8988T (cell line): ENCODE measurements at places on chromosomes 13 and 19.

DNA sequence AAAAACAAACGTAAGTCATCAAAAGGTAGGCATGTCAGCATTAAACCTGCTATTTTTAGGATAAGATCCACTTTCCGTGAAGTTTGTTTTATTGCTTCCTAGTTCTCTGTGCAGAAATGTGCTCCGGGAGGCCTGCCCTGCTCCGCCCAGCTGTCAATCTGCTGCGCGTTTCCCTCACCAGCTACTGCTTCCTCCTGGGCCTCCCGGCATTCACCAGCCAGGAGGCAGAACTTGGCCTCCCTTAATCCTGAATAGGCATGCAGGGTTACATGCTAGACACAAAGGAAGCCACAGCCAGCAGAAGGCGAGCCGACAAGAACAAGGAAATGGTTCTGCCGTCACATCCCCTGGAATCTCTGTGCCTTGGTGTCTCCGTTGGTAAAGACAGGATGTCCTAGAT lies 386.2 kb downstream of the IRS2 start:
- DNase-seq, result no peak

DNA sequence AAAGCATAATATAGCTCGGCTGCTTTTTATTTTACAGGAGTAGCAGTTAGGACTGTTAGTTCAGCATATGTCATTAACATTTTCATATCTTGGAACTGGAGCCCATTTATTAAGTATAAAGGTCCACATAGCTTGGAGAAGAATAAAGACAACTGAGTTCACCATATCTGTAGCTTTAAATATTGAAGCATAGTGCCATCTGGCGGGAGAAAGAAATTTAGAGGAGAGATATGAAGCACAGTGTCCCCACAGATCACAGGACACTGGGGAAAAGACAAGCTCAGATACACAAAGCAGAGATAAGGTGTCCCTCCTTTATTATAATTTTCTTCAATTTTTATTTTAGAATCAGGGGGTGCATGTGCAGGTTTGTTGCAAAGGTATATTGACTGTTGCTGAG lies 104.7 kb upstream of the FREM2 start:
- DNase-seq, result no peak

- DNase-seq, result no peak
These were observed 6.6 kb upstream of the CDX2 start for GRCh38 chr13:27975564-27976361.

DNA sequence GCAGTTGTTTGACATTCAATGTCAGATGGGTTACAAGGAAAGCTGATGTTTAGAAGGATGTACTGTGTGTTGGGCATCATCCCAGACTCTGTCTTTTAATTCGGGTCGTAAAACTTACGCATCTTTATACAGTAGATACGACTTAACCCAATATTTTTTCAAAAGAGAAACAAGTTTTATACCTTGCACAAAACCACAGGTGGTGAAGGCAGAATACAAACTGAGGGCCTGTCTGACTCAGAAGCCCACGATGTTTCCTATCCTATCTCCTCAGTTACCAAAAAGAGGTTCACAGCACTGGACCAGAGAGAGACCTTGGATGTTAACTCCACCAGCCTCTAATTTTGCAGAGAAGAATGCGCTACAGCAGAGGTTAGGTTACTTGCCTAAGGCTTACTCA lies 477.0 kb downstream of the FOXO1 start:
- no peak for DNase-seq

DNA sequence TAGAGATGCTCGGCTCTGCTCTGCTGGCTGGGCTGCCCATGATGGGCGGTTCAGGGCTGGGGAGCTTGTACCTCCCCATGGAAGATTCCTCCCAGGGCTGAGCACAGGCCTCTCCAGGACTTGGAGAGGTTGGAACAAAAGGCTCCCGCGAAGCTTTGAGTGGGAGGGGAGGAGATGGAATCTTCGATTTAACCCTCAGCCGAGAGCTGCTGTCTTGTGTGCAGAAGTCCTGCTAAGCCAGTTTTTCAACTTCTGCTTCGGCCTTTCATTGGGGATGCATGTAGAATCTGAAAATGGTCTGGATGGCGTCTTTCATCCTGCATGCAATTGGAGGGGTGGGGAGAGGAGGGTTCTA lies 163.3 kb downstream of the KDM4B start:
- DNase-seq, result no peak

DNA sequence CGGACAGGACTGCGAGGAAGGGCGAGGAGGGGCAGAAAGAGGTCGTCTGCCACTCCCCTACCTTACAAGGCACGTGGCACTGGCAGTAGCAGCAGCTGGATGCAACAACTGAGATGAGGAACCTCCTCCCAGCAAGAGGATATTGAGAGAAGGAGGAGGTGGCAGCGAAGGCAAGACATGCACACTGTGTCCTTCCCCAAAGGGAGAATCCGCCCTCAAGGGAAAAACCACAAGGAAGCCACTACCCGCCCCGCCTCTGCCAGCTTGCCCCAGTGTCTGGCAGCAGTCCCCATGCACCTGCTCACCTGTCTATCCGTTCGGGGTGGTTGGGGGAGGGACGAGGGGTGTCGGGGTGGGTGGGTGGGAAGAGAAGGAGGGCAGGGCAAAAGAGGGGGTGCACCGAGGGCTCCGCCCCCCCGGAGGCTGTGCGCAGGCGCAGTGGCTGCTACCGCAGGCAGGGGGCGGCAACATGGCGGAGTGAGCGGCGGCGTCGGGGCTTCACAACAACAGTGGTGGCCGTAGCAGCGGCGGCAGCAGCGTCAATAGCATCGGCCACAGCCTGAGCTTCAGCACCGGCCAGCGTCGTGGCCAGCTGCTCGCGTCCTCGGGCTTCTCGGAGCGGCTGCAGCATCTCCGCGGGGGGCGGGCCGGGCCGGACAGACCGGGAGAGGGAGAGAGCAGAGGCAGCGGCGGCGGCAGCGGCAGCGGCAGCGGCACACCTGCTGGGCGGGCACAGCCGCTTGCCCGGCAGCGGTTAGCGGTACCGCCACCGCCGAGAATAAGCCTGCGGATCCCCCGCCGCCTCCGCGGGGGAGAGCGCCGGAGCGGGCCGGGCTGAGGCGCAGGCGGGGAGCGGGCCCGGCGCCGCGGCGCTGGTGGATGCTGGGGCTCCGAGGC lies at the start of gene NBEA:
TSS of gene NBEA (plus strand) at position 436 of the 897 bp plus-strand sequence. CDS start 551 bp downstream, outside the sequence.
- peak; percentile 72 for DNase-seq

DNA sequence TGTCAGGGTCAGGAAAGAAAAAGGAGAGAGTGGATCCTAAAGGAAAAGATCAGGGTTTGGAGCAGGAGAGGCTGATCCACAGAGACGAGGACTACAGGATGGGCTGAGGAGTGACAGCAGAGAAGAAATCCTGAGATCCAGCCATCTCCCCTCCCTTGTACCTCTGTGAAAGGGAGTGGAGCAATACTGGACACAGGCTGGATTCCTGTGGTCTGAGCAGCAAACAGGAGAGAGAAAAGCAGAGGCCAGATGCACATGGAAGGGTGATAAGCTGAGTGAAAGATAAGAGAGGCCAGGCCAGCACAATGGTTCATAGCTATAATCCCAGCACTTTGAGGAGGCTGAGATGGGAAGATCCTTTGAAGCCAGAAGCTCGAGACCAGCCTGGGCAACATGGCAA lies 472.1 kb upstream of the TSHZ3 start:
- no peak for DNase-seq

GRCh38 chr13:28306325-28306724 lies 168.0 kb downstream of the PAN3 start:
- no peak for DNase-seq

GRCh38 chr19:10378124-10378523 lies 2.2 kb downstream of the TYK2 start:
- no peak for DNase-seq

DNA sequence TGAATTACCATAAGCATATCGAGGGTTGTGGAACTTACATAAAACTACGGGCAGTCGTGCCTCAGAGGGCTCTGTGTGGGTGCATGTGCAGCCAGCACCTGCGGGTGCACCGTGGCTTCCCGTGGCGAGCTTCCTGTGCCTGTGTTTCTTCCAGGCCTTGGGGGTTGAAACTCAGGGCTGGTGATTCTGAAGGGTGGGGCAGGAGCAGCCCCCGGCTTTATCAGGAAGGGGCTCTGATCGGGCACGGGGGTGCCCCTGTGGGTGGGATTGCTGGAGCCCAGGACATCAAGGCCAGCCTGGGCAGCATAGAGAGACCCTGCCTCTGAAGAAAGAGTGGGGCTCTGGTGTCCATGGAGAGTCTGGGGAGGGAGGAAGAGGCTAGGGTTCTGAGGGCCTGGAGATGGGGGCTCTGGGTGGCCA lies 11.1 kb downstream of the ATP4B start:
- no peak for DNase-seq

DNA sequence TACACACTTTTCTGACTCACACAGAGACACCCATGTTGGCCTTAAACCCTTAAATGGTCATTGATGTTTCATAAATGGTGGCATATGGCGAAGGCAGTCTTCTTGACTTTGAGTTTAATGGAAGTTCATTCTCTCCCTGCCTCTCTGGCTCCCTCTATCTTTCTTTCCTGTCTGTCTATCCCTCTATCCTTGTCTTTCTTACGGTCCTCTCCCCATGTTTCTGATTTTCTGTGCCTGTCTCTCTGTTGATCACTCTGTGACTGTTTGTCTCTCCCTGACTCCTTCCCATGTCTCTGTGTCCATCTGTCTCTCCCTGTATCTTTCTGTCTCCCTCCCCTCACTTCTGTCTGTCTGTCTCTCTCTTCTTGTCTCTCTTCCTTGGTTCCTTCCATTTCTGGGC lies 43.2 kb upstream of the SHKBP1 start:
- DNase-seq, result no peak

DNA sequence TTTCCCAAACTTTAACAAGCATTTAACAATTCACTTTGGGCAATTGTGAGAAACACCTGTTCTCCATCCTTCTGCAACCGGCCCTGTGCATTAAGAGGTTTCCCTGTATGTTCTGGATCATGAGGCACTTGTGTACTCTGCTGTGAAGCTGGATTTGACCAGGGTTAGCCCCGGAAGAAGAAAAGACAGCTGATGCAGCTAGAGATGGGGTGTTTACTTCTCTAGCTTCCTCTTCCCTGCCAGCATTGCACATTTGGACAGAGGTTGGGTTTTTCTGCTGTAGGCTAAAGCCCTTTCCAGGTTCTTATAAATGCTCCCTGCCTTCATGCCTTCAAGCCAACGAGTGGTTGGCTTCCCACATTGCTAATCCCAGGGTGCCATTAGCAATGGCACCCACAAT lies 20.9 kb downstream of the MBD3L2B start:
- no peak for DNase-seq

- DNase-seq, result no peak
These were observed 3.4 kb upstream of the ZNF333 start for GRCh38 chr19:14686411-14686810.

DNA sequence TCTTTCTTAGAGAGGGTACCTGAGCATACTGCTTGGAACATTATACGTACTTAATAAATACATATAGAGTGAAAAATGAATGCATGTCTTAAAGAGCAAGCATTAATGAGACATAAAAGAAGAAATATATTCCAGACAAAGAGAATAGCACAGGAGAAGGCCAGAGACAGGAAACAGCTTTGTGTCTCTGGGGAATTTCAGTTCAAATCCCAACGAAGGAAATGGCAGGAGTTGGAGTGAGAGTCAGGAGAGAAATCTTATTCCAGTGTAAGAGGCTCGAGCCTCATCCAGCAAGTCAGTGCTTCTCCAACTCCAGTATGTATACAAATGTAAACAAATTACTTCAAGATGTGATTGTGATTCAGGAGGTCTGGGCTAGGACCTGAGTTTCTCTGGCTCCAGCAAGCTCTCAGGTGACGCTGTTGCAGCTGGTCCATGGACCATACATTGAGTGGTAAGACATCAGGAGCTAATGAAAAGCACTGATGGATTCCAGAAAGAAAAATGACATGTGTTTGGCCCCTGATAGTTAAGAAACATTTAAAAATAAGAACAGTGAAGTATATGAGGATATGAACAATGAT lies 108.2 kb downstream of the RAP2A start:
- no peak for DNase-seq

DNA sequence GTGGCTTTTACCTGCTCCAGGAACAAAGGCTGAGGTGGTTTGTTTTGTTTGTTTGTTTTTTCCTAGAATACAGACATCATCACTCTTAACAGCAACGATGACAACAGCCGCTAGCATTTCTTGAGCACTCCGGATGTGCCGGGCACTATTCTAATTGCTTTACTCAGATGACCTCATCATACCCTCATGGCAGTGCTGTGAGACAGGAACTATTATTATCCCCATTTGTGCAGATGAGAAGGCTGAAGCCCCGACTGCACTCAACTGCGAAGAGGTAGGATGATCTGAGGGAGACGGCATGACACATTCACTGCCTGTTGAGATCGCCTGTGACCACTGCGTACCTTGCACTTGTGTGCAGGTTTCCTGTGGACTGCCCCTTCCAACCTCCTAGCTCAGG lies 66.5 kb downstream of the CCDC70 start:
- no peak for DNase-seq

DNA sequence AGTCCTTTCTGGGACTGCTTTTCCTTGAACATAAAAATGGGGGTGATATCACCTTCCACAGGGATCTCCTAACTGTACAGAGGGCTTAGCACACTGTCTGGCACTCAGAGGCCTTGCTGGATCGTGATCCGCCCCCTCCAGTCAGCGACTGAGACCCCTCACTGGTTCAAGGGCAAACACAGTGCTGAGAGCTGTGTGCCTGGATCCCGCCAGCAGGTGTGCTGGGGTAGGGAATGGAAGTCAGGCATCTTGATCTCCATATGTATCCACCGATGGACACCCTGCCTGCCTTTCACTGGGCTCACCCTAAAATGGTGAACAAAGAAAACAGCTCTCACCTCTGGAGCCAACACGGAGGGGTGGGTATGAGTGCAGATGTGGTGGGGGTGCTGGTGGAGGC lies 64.3 kb downstream of the IRS2 start:
- no peak for DNase-seq

DNA sequence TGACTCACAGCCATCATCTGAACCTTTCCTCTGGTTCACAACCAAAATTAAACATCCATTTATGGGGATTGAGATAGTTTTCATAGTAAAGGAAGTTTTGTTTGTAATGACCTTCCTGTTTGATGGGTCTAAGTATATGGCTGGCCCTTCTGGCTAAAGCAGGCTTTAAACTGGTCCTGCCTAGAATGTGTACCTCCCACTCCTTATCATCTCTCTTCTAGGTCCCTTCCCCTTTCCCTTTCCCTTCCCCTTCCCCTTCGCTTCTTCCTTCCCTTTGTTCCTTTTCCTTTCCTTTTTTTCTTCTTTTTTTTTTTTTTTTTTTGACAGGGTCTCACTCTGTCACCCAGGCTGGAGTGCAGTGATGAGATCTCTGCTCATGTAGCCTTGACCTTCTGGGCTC lies 35.6 kb downstream of the BBC3 start:
- DNase-seq, result no peak

GRCh38 chr19:10421240-10422045 lies 1.1 kb downstream of the PDE4A start:
- peak; percentile 18 for DNase-seq

GRCh38 chr19:45826934-45827333 lies 11.8 kb upstream of the RSPH6A start:
- no peak for DNase-seq

DNA sequence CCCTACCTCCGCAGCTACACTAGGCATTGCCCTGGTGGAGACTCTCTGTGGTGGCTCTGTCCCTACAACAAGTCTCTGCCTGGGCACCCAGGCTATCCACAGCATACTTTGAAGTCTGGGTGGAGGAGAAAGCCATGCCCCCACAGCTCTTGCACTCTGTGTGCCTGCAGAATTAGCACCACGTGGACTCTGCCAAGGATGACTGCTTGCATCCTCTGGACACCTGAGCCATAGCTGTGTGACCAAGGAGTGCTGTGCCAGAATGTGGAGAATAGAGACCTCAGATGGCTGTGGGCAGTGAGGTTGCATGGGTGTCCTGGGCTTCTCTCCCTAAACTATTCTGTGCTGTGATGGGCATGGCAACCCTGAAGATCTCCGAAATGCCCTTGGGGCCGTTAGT lies 21.2 kb upstream of the MCF2L start:
- no peak for DNase-seq

GRCh38 chr13:94416454-94417080 lies 62.9 kb downstream of the DCT start:
- no peak for DNase-seq
